AG04449 (cell line): ENCODE measurements at places on chromosomes 12 and 14.

DNA sequence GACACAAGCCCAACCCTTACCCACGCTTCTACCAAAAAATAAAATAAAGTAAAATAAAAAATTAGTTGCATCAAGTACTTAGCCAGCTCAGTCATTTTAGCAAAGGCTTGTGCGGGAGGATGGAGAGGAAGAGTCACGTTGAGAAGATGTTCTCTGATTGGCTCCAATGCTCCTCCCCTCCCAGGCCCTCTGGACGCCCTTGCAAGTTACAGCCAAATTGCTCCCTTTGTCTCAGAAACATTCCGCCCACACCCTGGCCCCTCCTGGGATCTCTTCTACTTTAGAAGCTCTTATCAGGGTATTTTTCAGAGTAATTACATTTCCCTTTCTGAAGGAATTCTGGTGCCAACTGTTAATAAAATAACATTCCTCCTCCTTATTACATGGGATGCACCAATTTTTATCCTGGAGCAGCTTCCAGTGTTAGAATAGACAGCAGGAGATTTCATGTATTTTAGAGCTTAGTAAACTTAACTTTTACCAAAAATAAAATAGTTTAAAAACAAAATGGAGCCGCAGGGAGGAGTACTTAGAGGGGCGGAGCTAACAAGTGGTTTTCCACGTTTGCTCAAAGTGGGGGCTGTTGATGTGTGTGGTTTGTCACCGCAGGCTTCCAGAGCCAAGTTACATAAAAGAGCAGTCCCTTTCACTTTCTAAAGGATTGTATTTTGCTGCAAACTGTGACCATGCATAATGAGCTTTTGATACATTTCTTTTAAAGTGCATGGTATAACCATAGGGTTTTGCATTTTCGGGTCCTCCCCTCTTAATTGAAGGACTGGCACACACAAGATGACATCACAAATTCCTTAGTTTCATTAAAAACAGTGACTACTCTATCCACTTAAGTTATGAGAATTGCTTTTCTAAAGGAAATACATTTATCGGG lies 71.7 kb upstream of the RAP1B start:
- DNase-seq: no peak

DNA sequence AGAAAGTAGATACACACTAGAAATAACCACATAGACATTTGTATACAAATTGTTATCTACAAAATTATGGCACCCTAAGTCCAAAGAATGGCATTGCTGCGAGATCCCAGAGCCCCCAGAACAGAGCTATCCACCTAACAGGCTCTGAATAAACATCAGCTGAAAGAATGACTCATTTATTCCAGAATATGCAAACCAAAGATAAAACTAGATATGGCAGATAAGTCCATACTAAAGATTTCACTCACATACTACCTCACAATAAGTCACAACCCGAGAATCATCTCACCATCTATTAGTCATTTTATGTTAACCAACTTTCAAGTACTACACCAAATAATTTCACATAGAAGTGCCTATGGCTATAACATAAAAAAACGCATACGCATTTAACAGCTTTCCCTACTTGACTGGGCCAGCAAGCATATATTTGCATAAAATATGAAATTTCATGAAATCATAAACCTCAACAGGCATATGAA lies 5.6 kb downstream of the CNIH1 start:
- DNase-seq: no peak

DNA sequence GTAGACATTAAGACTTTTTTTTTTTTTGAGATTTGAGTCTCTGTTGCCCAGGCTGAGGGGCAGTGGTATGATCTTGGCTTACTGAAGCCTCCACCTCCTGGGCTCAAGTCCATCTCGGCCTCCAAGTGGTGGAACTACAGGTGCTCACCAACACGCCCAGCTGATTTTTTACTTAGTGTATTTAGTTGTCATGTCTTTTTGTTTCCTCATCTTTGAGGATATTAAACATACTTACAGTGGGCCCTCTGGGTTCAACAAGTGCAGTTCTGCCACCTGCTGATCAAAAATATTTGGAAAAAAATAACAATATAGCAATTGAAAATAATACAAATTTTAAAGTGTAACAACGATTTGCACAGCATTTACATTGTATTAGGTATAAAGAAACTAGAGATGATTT lies 4.4 kb upstream of the B4GALNT1 start:
- no peak for DNase-seq

- peak; percentile 60 for DNase-seq
Measured at GRCh38 chr12:58803908-58804307, 116.4 kb downstream of the LRIG3 start.

DNA sequence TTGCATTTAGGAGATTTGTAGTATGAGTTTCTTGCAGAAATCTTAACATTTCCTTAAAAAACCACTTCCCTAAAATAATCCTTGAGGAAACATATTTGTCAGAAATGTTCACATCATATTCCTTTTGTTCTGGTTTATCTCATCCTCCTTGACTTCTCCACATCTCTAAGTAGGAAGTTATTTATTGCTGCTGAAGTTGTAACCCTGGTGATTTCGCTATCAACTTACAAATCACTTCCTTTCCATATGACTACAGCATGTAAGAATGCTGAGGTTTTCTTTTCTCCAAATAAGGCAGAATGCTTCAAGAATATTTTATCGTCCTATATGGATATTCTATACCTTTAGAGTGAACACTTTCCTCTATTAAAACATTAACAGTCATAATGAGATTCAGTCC lies 751.7 kb downstream of the NRXN3 start:
- DNase-seq: peak; percentile 57

- DNase-seq: no peak
Measured at GRCh38 chr12:30939234-30939633, 12.7 kb downstream of the TSPAN11 start.

GRCh38 chr12:76936275-76937193 lies 57.7 kb upstream of the CSRP2 start:
- no peak for DNase-seq

- no peak for DNase-seq
Measured at GRCh38 chr14:101074196-101075024, 170.9 kb upstream of the RTL1 start.

GRCh38 chr12:64560396-64561301 lies 49.6 kb upstream of the RASSF3 start:
- peak; percentile 86 for DNase-seq

DNA sequence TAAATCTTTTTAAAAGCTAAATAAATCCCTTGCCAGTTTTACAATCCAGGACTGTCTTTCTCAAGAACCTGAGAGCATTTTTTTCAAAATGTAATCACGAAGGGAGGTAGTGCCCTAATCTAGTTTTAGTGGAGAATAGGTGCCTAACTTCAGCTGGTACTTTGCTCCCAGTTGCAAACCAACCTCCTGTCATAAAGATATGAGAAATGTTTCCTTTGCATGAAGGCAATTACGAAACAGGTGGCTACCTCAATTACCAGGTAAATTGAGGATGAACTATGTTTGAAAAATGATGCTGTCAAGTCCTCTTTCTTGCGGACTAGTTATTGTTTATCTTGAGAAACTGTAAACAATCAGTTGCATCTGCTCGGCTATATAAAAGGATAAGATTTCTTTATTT lies 437.9 kb downstream of the DAD1 start:
- no peak for DNase-seq

GRCh38 chr14:92315050-92315805 lies 7.7 kb upstream of the SLC24A4 start:
- DNase-seq: no peak
